ENCODE measurements at places on chromosomes 13 and 19.

- no peak for DNase-seq
Measured at GRCh38 chr19:53908106-53908934, 758 bp upstream of the CACNG7 start.

- no peak for DNase-seq
Measured at GRCh38 chr19:2587001-2587719, 111.2 kb downstream of the GADD45B start.

DNA sequence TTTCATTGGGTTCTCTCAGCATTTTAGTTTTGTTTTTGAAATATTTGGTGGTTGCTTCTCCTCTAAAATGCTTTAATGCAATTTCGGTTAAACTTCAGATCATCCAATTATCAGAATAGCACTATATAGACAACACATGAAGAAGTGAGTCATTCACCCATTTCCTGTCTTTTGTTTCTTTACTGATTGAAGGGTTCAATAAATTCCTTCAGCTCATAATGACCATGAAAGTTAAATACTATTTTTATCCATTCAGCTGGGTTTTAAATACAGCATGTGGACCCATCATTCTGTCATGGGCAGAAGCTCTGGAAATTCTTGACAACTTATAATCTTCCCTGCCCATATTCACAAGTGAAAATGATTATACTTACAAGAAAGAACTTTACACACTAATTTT is 187.2 kb downstream of the ITGBL1 start:
- no peak for DNase-seq

- no peak for DNase-seq
Measured at GRCh38 chr13:51688937-51689662, 104.8 kb downstream of the WDFY2 start.

GRCh38 chr19:1648459-1648849 is 4.0 kb downstream of the TCF3 start:
- DNase-seq: no peak

DNA sequence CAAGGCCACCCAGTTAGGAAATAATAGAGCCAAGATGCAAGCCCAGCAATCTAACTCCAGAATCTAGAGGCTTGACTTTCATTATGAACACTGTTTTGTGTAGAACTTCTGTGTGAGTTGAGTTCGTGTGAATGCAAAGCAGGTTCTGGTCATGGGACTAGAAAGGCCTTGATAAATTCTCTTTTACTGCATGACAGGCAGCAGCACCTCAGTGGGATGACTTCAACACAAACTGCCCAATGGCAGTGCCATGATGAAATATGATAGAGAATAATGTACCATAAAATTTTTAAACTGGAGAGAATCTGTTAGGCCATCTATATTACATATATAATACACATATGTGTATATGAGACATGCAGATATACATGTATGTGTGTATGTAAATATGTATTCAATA is 214.5 kb downstream of the KLF5 start:
- no peak for DNase-seq

DNA sequence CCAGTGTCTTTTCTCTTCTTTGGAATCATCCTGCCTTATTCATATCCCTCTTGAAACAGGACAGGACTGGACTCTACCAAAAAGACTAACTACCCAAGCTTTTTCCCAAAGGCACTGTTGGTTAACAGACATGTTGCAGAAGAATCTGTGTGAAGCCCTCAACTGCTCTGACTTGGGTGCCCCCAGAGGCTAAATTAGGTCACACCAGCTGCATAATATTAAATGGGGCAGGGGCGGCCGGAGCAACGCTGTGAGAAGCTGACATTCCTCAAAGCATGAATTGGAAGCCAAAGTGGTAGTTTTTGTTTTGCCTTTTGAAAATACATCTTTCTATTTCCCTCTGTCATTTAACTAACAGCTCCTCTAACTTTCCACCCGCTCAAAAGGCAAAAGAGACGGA is 185.9 kb downstream of the LHFPL6 start:
- no peak for DNase-seq

- no peak for DNase-seq
Measured at GRCh38 chr13:29605860-29606526, 10.5 kb upstream of the SLC7A1 start.

DNA sequence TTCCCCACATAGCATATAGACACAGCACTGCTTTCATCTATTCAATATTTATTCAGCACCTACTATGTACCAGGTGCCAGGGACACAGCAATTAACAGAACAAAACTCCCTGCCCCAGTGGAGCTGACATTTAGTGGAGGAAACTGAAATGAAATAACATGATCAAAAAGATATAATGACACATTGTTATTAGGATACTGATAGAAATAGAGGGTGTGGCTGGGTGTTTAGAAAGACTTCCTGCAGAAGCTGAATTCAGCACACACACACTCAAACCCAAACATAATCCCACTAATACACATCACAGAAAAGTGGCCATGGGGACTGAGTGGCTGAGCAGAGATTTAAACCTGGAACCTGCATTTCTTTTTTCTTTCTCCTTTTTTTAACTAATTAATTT is 3.8 kb upstream of the CDC37 start:
- DNase-seq: no peak

DNA sequence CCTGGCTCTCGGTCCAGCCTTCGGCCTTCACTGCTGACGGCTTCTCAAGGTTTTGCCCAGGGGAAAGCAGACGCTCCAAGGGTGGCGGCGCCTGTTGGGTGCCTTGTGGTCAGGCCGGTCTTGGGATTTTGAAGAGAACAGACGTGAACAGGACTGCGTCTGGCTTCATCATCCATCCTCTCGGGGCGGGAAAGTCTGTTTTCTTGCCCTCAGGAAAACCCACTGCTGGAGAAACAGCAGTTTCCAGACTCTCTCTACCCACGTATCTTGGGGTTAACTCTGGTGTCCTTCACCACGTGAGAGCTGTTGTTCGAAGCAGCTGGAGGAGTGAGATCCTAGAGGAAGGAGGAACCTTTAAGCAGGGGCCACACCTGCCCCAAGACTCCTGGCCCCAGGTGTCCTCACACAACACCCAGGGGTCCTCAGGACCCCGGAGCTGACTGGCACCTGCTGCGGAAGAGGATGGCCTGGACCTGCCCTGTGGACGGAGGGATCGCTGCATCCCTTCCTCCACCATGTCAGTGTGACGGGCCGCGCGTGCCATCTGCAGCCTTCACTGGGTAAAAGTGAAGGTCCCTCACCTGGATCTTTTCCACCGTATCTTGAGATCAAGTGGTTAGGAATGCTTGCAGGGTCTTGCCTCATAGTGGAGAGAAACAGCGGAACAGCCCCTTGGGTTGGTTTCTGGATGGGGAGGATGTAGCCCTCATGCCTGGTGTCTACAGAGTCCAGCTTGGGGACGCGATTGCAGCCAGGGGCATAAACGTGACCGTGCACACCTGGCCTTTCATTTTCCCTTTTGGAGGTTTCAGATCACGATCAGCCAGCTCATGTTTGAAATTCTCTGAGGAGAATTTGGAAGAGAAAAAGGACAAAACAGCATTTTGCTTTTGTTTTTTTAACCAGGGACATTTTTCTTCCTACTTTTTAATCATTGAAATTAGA is 69.5 kb upstream of the MCF2L start:
- no peak for DNase-seq

DNA sequence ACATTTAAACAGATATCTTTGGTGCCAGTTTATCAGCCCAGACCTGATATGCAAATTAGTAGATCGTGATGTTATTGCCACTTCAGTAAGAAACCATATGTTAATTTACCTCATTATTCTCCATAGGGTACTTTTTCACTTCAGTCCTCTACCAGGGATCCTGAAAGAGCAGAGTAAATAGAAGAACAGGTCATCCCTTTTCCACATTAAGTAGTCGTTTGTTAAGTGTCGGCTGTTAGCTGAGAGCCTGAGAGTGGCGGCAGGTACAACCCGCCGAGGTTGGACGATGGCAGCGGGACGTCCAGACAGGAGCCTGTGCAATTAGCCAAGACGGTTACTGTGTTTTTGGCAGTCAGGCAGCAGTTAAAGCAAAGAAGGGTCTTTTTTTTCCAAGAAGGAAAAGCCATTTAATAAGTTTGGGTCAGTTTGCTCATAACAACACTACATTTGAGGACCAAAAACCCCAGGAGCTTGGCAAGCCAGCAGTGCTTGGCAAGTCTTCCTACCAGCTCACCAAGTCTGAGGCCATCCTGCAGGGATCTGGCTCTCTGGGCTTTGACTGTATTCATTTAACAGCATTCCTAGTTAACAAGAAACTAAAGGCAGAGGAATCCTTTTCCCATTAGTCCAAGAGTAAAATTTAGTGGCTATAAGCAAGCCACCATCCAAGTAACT is 231.8 kb downstream of the SHISA2 start:
- no peak for DNase-seq

- no peak for DNase-seq
Measured at GRCh38 chr13:109256866-109257760, 529.3 kb downstream of the IRS2 start.

- no peak for DNase-seq
Measured at GRCh38 chr13:112704308-112705145, 14.7 kb downstream of the ATP11A start.

DNA sequence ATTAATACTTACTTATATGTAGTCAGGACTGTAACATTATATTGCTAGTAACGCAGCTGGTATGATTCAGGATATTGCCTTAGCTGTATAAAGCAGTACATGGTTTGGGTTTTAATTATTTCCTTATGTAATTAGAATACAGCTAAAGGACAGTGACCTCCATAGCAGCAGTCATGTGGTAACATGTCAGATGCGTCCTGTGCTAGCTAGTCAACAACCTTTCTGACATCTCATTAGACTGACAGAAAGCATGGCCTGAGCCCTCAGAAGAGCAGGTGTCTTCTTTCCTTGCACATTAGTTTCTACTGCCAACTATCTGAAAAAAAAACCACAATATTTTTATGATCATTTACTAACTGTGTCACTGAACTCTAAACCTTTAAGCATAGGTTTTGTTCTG is 122.2 kb downstream of the MAB21L1 start:
- DNase-seq: no peak

- no peak for DNase-seq
Measured at GRCh38 chr13:58587183-58587582, 955.6 kb downstream of the PCDH17 start.

- no peak for DNase-seq
Measured at GRCh38 chr19:16419669-16420335, 52.0 kb downstream of the EPS15L1 start.

DNA sequence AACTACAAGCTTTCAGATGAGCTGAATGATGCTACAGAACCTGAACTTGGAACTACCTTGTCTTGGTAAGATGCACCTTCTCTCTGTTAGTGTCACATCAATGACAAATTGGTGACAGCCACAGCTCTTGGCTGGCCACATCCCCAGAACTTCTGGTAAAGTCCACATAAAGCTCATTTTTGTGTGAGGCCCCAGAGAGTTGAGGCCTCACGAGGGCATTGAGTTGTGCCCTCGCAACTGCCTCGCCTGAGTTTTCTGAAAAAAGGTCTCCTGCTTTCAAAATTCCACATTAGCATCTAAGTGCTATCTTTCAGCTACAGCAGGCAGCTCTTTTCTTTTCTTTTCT is 42.6 kb downstream of the MRPL57 start:
- DNase-seq: no peak

DNA sequence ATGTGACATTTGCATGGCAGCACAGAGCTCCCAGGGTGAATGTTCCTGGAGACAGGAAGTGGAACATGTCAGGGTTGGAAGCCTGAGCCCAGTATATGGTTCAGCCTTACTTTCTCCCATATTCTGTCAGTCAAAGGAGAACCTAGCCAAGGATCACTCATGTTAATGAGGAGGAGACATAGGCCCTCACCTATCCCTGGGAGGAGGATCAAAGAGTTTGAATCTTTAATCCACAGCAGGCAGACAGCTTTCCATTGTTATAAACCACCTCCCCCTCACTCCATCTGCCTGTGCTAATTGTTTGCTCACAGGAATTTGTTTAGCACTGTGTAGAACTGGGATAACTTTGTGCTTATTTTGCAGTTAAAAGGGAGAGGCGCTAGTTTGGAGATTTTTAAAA is 1069.1 kb downstream of the EFNB2 start:
- DNase-seq: no peak

Data from activated CD8-positive, alpha-beta memory T cell treated with anti-CD3 and anti-CD28 coated beads for 1 hour (primary cell).